Kidney tubule cell (primary cell): ENCODE measurements at places on chromosomes 3 and 15.
A peak's percentile ranks its signal among the peaks of the same experiment; 100 is the strongest.

DNA sequence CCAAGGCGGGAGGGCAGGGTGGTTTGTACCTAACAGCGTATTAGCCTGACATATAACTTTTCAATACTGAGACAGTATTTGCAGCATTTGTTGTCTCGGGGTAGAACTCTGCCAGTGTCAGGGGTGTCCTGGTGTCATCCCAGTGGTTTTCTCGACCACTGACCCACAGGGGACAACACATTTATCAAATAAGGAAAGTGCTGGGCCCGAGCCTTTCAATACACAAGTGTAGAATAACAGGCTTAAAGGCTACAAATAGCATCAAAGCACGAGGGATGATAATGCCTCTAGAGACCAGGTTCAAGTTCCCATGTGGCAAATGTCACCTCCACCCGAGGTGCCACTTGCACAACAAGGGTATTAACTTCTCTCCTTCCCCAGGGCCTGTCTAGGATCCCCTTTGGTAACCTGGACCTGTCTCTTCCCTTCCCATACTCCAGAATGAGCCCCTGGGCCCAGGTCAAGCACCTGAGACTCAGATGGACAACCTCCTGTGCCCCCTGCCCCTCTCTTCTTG lies 9.5 kb upstream of the SLC6A6 start:
- no peak for DNase-seq

GRCh38 chr3:45135959-45136358 lies 10.2 kb downstream of the CDCP1 start:
- DNase-seq: no peak

- DNase-seq: no peak
These were observed 3.4 kb upstream of the ATP2B2 start for GRCh38 chr3:10508619-10509260.

- peak; percentile 71 for DNase-seq
These were observed 4.4 kb downstream of the TMEM45A start for GRCh38 chr3:100496711-100497261.

DNA sequence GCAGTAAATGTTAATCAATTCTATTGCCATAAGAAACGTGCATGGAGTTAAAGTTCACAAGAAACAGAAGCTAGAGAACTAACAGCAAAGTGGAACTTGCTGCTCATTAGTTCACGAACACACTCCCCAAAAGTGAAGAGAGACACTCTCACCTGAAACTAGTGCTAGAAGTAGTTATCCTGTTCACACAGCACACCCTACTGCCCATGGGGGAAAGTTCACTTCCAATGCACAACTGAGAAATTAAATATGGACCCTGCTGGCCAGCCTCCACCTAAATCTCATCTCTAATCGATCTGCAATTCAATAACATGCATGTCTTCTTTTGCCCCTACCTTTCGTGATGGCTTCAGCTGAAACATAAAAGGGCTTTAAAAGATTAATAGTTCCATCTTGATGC lies 39.4 kb upstream of the FRMD4B start:
- DNase-seq: peak; percentile 48

DNA sequence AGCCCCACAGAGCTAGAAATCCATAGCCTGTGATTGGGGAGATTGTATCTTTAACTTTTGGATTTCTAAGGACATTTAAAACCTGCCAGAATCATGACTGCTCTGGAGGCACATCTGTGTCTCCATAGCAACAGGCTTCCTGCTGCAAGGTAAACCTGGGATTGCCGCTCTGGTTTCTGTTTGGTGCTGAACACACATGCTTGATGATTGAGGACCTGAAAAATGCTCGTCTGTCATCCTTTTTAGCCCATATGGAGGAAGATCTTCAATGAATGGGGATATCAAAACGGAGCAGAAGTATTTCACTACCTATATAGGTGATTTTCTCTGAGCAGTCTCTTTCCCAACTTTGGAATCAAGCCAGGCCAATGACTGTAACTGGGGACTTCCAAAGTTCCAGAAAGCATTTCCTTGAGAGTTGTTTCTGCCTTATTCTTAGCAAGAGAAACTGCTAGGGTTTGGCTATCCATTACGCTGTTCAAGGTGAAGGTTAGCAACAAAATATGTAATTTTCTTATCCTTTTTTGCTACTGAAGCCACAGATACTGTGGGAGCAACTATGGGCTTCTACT lies 96.5 kb upstream of the TNIK start:
- DNase-seq: peak; percentile 83

- DNase-seq: no peak
These were observed 46.8 kb downstream of the CA12 start for GRCh38 chr15:63334821-63335220.

DNA sequence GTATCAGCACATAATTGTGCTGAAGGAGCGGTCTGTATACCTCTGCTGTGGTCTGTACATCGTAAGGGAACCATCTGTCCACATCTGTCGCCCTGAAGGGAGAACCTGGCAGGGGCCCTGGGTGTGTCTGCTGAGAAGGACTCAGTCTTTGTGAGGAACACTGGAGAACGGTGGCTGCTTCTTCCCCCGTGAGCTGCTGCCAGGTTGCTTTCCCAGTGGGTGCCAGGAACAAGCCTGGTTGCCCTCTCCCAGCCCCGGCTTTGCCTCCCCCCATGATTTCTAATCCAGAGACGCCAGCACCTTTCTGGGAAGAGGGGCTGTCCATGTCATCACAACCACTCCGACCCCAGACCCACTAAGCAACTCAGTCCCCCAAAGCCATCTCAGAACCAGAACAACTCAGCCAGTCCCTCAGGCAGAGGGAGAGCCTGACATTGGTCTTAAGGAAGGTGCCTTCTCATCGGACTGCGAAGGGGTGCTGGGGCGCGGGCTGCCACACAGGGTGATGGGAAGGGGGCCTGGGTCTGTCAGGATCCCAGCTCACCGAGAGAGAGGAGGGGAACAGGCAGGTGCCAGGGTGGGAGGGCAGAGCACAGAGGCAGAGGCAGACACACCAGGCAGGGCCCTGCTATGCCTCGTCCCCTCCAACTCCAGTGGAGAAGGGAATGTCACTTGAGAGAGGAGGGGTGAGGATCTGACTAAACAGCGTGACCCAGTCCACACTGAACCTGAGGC lies 8.5 kb downstream of the TNK2 start:
- no peak for DNase-seq

- no peak for DNase-seq
These were observed 2.8 kb upstream of the RNU5A-1 start for GRCh38 chr15:65292938-65293518.

- DNase-seq: no peak
These were observed 188.0 kb downstream of the SOX2 start for GRCh38 chr3:181899702-181900101.

DNA sequence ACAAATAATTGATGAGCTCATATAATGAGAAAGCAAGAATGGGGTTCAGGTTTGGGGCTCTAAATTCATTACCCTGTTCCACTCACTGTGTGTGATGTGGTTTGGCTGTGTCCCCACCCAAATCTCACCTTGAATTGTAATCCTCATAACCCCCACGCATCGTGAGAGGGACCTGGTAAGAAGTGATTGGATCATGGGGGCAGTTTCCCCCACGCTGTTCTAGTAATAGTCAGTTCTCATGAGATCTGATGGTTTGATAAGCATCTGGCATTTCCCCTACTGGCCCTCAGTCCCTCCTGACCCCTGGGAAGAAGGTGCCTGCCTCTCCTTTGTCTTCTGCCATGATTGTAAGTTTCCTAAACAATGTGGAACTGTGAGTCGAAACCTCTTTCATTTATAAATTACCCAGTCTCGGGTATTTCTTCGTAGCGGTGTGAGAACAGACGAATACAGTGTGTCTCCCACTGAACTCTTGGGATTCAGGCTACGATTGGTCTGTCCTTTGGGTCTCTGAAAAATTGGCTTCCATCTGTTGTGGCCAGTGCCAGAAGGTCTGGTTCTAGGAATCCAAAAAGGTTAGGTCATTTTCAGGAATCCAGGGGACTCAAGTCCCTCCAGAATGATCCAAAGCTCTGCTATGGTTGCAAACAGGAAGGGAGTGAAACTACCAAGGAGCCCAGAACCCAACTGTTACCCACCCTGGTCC lies 87.7 kb downstream of the XXYLT1 start:
- no peak for DNase-seq

- DNase-seq: no peak
These were observed 34.0 kb upstream of the SLC6A11 start for GRCh38 chr3:10781981-10782380.

- peak; percentile 53 for DNase-seq
These were observed 37.1 kb downstream of the PHC3 start for GRCh38 chr3:170144437-170144843.

DNA sequence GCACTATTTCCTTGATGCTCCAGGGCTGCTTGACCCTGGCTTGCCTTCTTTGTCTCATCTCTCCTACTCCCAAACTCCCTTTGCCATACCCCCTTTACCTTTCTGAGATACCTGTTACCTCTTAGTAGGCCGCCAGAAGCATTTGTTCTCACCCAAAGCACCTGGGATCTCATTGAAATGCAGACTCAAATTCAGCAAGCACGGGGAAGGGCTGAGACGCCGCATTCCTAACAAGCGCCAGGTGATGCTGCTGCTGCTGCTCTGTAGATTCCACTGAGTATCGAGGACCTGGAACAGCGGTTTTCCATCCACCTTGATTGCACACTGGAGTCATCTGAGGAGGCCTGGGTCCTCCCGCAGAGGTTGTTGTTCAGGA lies 91.8 kb downstream of the TMEM266 start:
- DNase-seq: peak; percentile 25

- DNase-seq: peak; percentile 75
These were observed 6.5 kb upstream of the PLSCR1 start for GRCh38 chr3:146550743-146551510.

- no peak for DNase-seq
These were observed 10.6 kb downstream of the PLA2G4B start for GRCh38 chr15:41849204-41849603.

DNA sequence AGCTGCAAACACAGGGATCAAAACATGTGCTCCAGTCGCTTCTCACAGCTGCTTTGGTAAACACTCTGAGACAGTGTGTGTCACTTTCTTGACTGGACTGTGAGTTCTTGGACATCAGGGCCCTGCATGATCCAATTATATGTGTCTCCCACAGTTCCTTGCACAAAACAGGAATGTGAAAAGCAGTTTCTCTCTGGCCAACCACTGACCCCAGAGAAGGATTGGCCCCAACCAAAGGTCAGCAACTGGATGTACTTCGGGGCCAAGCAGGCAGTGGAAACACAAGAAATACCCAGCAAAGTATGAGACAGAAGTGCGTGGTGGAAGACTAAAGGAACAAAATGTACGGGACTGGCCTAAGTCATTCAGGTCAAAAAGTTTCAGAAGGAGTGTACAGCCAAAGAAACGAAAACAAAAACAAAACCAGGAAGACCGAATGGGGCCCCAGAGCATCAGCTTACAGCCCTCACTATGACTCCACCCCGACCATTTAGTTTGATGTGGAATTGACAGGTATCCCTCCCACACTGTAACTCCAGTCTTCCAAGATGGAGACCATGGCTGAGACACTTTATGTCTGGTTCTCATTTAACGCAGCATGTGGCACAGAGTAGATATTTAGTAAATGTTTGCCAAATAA lies 76.7 kb upstream of the LPP start:
- DNase-seq: no peak

GRCh38 chr3:153442799-153443487 lies 280.9 kb downstream of the RAP2B start:
- DNase-seq: no peak

GRCh38 chr3:56680054-56680580 lies 2.9 kb downstream of the TASOR start:
- DNase-seq: no peak

- DNase-seq: peak; percentile 6
These were observed 186.1 kb downstream of the FMN1 start for GRCh38 chr15:33008284-33008995.

GRCh38 chr15:88664151-88664778 lies 25.4 kb downstream of the ISG20 start:
- no peak for DNase-seq

- no peak for DNase-seq
These were observed 37.8 kb upstream of the CTXND1 start for GRCh38 chr15:80289528-80290495.

DNA sequence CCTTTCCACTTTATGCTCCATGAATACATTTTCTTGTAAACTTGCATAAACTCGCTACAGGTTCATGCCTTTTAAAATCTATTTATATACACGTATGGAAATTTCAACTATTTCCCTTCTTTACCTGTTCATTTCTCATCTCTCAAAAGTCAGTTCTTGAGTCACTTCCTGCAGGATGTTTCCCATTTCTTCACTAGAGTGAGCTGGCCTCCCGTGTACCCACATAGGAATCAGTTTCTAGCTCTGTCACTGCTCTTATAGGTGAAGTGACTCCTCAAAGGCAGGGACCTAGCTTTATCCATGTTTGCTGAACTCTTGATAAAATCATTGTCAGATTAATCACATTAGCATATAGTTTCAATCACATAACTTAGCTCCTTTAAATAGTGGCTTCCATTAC lies 259.7 kb downstream of the EPHA3 start:
- DNase-seq: peak; percentile 28

- peak; percentile 47 for DNase-seq
These were observed 835 bp downstream of the STOML1 start for GRCh38 chr15:73991260-73991659.

DNA sequence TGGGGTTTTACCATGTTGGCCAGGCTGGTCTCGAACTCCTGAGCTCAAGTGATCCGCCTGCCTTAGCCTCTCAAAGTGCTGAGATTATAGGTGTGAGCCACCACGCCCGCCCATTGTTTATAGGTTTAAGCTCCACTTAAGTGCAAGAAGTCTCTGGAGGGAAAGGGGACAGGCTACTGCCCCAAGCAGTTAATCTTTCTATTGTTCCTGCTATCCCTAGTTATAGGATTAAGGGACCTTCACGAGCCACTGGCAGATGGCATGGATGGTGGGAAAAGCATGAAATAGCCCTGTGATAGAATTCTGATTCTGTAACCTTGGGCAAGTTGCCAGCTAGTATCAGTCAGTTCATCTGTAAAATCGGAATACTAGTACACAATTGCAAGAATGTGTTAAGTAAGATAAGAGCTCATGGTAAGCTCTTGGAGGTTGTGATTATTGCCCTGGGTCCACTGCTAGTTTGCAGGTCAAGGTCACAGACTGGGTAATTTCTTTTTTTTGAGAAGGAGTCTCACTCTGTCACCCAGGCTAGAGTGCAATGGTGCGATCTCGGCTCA lies 5.3 kb upstream of the RBPMS2 start:
- no peak for DNase-seq

GRCh38 chr15:56894601-56895000 lies 23.8 kb upstream of the TCF12 start:
- DNase-seq: no peak

- no peak for DNase-seq
These were observed 295.8 kb upstream of the LRRN1 start for GRCh38 chr3:3503411-3503810.

- peak; percentile 84 for DNase-seq
These were observed 114.6 kb downstream of the CYP19A1 start for GRCh38 chr15:51223771-51224229.
